ENCODE measurements at places on chromosomes 4 and X.

- no peak for DNase-seq
These were observed 3.0 kb upstream of the PLAC1 start for GRCh38 chrX:134661295-134661694.

DNA sequence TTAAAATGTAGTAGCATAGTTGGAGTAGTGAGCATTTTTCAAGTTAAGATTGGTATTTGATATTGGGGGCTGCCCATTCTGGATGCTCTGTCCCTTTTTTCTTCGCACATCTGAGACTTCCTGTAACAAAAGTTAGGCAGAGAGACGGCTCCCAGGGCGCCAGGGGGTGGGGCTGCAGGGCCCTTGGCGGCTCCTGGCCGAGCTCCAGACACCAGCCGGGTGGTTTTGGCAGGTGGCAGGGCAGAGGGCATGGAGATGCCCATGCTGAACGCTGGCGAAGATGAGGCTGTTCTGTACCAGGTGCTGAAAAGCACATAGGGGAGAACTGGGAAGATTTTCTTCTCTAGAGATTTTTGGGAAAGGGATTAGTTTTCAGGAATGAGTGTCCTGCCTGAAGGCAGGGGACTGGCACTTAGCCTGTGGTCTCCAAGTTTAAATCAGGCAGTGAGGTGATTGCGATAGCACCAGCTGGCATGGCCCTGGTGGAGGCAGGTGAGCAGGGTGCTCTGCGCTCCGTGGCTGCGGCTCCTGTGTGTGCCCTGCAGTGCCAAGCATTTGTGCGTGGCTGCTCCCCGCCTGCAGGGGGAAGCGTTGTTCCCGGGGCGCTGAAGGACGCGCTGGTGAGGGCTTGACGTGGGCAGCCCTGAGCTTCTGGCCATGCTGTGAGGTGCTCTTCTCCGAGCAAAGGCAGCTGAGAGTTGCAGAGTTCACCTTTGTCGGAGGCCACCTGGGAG lies 23.6 kb upstream of the HGFAC start:
- no peak for DNase-seq

GRCh38 chr4:68152411-68152810 lies 22.7 kb upstream of the TMPRSS11F start:
- DNase-seq, result no peak

DNA sequence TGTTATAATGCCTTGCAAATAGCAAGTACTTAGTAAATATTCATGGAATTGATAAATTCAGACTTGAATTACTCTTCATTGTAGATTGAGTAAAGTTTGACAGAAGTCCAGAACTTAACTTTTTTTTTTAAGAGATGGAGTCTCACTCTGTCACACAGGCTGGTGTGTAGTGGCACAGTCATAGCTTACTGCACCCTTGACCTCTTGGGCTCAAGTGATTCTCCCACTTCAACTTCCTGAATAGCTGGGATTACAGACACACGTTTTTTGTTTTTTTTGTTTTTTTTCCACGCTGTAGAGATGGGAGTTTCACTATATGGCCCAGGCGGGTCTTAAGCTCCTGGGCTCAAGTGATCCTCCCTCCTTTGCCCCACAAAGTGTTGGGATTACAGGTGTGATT lies 32.1 kb downstream of the UBE2K start:
- DNase-seq, result no peak

- peak; percentile 34 for DNase-seq
These were observed 23.8 kb upstream of the NSG1 start for GRCh38 chr4:4362991-4363697.

DNA sequence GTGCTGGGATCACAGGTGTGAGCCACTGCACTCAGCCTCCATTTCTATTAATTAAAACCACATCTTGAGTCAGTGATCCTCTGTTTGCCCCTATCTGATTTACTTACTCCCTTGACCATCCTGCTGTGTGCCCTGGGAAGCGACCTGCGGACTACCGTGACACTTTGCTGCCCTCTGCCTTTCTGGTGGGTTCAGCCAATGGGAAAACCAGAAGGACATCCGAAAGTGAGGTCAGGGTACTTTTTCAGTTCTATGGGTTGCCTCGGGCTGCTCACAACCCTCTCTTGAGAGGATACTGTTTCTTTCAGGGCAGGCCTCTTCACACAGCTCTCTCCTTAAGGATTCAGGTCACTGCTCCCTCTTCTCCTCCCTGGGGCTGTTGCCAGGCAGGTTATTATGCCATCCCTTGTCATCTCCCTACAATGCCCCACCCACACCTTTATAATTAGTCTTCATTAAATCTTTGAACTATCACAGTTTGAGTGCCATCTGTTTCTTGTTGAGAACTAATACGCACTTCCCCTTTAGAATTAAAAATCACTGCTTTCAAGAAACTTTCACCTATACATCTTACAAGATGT lies 21.4 kb downstream of the PLAC8 start:
- DNase-seq, result peak; percentile 7

- DNase-seq, result no peak
These were observed 15.7 kb downstream of the DAPP1 start for GRCh38 chr4:99832321-99832720.

DNA sequence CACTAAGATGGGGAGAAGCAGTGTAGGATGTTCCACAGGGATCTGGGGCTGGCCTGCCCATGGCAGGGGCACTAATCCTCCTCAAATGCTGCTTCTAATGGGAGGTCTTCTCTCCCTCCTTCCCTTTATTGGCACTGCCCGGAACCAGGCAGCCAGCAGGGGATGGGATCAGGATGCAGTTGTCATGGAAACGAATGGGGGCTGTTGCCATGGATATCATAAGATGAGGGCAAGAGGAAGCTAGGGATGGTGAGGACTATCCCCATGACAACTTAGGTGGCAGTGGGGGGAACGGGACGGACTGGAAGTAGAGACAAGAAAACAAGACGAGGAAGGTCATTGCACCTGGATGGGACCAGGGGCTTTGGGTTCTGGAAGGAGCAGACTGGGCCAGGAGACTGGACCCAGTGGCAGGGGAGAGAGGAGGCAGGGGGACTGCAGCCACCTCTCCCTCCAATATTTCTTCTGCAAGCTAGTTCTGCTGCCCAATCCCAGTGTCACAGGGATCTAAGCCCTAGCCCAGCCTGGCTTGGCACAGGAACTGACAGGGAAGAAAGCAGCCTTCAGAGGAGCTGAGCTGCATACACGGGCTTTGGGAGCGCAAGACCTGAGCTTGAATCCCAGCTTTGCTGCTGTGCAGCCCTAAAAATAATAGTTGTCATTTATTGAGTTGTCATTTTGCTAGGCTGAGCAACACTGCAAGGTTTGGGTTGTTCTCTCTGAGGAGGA lies 19.0 kb downstream of the IQSEC2 start:
- no peak for DNase-seq

GRCh38 chrX:154775419-154776349 lies 13.0 kb downstream of the DKC1 start:
- no peak for DNase-seq

- peak; percentile 79 for DNase-seq
These were observed 40.2 kb downstream of the SH3KBP1 start for GRCh38 chrX:19846995-19847790.

DNA sequence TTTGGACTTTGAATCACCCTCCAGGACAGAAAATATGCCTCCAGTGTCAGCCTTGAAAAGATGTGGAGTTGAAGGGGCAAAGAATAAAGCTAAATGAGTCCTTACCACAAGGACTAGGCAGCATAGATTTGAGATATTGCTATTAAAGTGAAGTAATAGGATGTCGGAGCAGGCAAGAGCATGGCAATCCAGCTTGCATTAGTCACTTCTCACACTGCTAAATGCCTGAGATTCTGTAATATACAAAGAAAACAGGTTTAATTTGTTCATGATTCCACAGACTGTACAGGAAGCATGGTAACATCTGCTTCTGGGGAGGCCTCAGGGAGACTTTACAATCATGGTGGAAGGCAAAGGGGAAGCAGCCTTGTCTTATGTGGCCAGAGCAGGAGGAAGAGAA lies 109.8 kb upstream of the PCDH7 start:
- DNase-seq, result no peak

DNA sequence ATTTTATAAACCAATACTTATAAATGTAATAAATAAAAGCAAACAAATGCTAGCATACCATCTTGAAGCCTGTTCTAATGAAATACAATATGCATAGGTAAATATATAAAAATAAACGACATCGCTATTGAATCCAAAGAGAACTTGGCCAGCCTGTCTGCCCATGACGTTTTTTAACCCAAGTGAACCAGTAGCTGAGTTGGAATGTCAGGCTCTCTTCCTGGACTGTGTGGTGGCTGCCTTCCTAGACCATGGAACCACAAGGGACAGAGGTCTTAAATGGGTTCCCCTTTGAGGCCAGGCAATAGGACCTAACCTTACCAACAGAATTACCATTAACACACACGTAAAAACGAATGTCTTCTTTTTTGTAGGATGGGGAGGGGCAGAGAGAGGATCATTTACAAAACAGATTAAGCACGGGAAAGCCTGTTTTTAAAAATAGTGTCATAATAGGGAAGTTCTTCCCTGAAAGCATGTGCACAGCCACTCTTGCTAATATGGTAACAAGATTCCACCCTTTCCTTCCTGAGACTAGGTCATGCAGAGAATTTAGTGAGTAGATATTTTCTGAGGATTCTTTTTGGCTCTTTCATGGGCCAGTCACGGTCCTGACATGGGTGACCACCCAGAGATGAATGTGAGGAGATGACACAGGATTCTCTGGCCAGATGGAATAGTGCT lies 69.4 kb upstream of the ACSL1 start:
- DNase-seq, result no peak

- peak; percentile 66 for DNase-seq
These were observed 37.0 kb upstream of the ZBTB33 start for GRCh38 chrX:120213438-120214265.

GRCh38 chr4:77201343-77201742 lies 44.3 kb downstream of the CCNG2 start:
- no peak for DNase-seq

GRCh38 chrX:21748235-21748634 lies 9.7 kb downstream of the SMPX start:
- DNase-seq, result no peak

GRCh38 chrX:118383120-118383519 lies 37.2 kb downstream of the WDR44 start:
- DNase-seq, result no peak

DNA sequence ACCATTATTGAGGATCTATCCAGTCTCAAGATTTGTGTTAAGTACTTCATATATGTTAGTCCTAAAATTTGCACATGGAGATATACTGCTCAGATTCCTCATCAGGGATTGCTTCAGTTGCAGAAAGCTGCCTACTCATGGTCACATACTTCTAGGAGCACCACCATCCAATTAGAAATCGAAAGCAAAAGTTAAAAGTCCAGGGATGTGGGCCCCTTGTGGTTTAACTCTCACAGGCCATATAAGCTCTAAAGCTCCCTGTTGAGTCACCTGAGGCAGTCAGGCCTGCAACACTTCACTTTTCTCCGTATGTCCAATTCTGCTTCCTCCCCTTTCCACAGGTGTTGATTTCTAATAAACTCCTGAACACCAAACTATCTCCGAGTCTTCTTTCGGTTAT lies 84.2 kb downstream of the CNOT6L start:
- DNase-seq, result peak; percentile 9

- DNase-seq, result peak; percentile 69
These were observed 276.8 kb downstream of the FBXW7 start for GRCh38 chr4:152258804-152259708.

- no peak for DNase-seq
These were observed 173.9 kb upstream of the FTHL17 start for GRCh38 chrX:31245714-31246113.

DNA sequence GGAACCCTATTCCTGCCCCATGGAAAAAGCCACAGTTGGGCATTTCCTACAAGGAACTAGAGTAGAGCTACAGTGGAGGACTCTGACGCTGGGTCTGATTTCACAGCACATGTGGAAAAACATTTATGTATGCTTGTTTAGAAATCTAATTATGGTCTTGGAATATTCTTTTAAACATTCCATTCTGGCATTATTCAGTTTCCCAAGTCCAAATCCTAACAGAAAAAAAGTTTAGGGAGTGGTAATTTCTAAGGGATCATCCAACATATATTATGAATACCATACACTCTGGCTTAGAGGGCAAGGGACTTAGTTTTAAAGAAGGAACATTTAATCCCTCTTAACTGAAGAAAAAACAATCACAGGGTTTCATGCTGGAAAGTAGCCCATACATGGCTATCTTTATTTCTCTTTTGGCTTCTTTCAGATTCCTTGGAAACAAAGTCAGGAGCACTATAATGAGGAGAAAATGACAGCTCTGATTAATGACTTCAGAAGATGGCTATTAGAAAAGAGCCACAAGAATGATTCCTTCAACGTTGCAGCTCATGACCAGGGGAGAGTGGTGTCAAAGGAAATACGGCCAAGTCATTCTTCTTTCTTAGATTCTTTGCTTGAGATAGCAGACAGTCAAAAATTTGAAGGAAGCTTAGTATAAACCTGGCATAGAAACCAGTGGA lies 56.1 kb downstream of the CNGA2 start:
- peak; percentile 17 for DNase-seq

GRCh38 chr4:185730849-185731608 lies 81.0 kb downstream of the SORBS2 start:
- DNase-seq, result peak; percentile 50

GRCh38 chr4:6668391-6668790 lies 25.3 kb upstream of the S100P start:
- DNase-seq, result peak; percentile 50

GRCh38 chr4:141121101-141121500 lies 12.2 kb downstream of the RNF150 start:
- DNase-seq, result no peak

DNA sequence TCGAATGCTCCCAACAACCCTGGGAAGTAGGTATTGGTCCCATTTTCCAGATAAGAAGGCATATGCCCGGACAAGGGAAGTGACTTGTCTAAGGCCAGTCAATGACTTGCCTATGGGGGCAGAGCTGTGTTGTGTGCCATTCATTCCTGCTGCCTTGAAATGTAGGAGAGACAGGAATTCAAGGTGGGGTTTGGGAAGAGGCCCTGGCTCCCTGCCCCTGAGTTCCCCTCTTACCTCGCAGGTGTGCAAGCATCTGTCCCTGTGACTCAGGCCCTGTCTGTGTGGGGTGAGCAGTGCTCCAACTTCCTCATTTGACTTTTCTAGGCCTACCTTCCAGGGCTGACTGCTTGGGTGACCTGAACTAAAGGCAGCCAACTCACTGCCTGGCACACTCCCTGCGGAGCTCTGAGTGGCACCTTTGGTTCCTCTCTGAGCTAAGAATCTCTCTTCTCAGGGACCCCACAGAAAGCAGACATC lies 5.1 kb downstream of the EFNB1 start:
- DNase-seq, result no peak

- no peak for DNase-seq
These were observed 405.8 kb upstream of the CPEB2 start for GRCh38 chr4:14596437-14596836.

- DNase-seq, result no peak
These were observed 137.3 kb upstream of the CPEB2 start for GRCh38 chr4:14865031-14865366.

GRCh38 chr4:145285928-145286327 lies 105.5 kb upstream of the OTUD4 start:
- DNase-seq, result peak; percentile 42

- no peak for DNase-seq
These were observed 91.2 kb downstream of the ARHGAP10 start for GRCh38 chr4:147823130-147823529.

GRCh38 chr4:123545667-123546572 lies 149.3 kb downstream of the SPRY1 start:
- DNase-seq, result no peak

Measured in AG20443 (cell line).